Activated CD4-positive, alpha-beta T cell treated with anti-CD3 and anti-CD28 coated beads for 24 hours (primary cell): ENCODE measurements at places on chromosomes 16 and 17.

- DNase-seq, result no peak
These were observed 296.2 kb upstream of the CDH5 start for GRCh38 chr16:66070140-66070917.

- no peak for DNase-seq
These were observed 103.4 kb downstream of the SNX11 start for GRCh38 chr17:48211011-48211410.

DNA sequence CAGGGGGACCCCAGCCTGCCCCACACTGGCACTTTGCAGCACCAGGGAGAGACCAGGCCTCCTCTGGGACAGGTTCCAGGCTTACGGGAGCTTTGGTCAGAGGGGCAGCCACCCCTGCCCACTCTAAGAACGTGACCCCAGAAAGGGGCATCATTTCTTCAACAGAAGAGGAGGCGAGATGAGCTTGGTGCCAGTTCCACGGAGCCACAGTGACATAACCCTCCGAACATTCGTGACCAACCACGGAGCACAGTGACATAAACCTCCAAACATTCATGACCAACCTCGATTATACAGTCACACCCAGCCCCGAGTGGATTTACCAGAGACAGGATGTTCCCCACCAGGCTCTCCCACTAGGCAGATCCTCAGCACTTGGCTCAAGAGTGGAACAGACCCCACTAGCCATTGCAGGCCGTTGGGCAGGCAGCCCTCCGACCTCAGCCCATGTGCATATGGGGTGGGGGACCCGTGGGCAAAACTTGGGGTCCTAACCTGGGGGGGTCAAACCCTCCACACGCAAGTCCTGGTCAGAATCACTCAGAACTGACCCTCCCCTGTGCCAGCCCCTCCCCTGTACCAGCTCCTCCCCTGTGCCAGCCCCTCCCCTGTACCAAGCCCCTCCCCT is 112.9 kb downstream of the METRNL start:
- DNase-seq, result no peak

DNA sequence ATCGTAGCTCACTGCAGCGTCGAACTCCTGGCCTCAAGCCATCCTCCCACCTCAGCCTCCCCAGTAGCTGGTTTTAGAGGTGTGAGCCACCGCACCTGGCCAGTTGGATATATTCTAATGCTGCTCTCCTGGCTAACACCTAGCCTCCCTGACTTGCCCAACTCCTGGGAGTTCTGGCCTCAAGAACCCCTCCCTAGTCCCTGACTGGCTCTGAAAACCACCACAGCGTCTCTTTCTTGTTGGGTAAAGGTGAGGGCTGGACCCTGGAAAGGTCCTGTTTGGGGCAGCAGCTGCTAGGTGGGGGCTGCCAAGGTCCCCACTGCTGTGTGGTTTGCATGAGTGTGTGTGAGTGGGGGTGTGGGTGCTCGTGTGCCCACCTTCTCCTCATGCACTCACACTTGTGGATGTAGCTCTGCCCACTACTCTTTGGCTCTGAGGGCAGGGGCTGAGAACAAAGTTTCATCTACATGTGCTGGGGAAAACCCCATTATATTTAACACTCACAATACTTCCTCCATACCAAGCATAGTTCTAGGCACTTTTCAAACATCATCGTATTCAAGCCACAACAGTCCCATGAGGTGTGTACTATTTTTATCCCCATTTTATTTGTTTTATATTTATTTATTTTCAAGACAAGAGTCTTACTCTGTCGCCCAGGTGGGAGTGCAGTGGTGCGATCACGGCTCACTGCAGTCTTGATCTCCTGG is 7.1 kb upstream of the SPNS3 start:
- DNase-seq, result no peak

- no peak for DNase-seq
These were observed 67.9 kb downstream of the IRX6 start for GRCh38 chr16:55391760-55392375.

- no peak for DNase-seq
These were observed 16.4 kb downstream of the LPO start for GRCh38 chr17:58254803-58255202.

DNA sequence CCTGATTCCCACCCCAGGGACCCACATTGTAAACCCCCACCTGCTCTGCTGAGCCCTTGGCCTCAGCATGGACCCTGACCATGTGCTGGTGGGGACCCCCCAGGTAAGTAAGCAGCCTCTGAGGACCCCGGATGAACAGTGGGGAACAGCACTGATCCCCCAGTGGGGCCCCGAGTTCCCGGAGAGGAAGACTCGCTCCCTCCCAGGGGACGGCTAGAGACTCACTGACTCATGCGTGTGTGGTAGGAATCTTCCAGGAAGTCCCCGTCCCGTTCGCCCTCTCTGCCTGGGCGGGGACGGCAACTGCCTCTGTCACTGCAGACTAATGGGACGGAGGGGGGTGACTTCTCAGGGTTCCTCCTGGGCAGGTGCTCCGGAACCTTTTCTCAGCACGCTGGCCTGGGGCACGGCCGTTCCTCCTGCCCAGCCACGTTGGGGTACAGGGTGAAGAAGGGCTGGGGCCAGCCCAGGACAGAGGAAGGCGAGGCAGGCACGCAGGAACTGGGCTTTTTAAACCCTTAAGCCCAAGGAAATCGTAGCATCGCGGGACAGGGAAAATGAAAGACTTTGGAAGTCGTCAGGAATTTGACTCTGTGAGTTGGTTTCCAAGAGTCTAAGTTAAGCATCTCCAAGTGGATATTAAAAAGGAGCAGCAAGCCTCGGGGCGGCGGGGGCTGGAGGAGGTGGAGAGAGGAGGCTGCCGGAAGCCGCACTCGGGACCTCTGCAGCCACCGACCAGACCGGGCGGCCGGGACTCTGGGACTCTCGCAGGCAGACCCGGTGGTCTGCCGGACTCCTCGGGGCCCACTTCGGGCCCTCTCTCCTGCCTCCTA is 178.7 kb downstream of the SEC14L1 start:
- DNase-seq, result peak; percentile 54

- no peak for DNase-seq
These were observed 14.2 kb downstream of the SAP30BP start for GRCh38 chr17:75681289-75681688.

GRCh38 chr17:21573961-21574610 is 118.2 kb upstream of the KCNJ18 start:
- peak; percentile 4 for DNase-seq

GRCh38 chr17:68457168-68457538 is at the start of gene WIPI1:
Gene WIPI1, minus strand, starts transcription at chr17:68457496. Its CDS starts 75 bp downstream, at chr17:68457421.
- no peak for DNase-seq

DNA sequence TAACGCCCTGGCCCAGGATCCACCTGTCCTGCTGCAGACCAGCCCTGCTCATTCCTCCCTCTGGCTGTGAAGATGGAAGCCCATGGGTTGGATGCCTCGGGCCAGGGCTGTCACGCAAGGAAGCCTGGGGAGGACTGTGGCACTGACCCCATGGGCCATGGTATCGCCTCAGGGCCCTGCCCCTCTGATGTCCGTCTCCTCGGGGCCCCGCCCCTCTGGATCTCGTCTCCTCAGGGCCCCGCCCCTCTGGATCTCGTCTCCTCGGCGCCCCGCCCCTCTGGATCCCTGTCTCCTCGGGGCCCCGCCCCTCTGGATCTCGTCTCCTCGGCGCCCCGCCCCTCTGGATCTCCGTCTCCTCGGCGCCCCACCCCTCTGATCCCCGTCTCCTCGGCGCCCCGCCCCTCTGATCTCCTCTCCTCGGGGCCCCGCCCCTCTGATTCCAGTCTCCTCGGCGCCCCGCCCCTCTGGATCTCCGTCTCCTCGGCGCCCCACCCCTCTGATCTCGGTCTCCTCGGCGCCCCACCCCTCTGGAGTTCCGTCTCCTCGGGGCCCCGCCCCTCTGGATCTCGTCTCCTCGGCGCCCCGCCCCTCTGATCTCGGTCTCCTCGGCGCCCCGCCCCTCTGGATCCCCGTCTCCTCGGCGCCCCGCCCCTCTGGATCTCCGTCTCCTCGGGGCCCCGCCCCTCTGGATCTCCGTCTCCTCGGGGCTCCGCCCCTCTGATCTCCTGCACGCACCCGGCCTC is 24.0 kb downstream of the METRNL start:
- peak; percentile 40 for DNase-seq

- peak; percentile 84 for DNase-seq
These were observed 30.9 kb downstream of the SOCS1 start for GRCh38 chr16:11224894-11225676.

- no peak for DNase-seq
These were observed 690 bp downstream of the RPL23 start for GRCh38 chr17:38852771-38853291.

- no peak for DNase-seq
These were observed 144.3 kb downstream of the AIPL1 start for GRCh38 chr17:6290488-6291196.

DNA sequence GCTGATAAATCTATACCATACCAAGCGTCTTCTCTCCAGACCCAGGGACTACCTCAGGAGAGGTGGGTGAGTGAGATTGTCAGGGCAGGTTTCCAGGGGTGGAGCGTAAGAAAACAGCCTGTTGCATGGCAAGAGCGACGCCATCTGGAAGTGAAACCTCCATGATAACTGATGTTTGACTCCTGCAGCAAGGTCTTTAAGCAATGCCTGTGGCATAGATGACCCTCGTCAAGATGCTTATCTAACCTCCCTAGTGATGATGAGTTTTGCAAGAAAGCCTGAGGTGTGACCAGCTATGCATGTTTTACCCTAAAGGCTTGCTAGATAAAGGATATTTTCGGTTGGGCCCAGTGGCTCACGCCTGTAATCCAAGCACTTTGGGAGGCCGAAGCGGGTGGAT is 71.6 kb downstream of the GSG1L start:
- DNase-seq, result no peak

DNA sequence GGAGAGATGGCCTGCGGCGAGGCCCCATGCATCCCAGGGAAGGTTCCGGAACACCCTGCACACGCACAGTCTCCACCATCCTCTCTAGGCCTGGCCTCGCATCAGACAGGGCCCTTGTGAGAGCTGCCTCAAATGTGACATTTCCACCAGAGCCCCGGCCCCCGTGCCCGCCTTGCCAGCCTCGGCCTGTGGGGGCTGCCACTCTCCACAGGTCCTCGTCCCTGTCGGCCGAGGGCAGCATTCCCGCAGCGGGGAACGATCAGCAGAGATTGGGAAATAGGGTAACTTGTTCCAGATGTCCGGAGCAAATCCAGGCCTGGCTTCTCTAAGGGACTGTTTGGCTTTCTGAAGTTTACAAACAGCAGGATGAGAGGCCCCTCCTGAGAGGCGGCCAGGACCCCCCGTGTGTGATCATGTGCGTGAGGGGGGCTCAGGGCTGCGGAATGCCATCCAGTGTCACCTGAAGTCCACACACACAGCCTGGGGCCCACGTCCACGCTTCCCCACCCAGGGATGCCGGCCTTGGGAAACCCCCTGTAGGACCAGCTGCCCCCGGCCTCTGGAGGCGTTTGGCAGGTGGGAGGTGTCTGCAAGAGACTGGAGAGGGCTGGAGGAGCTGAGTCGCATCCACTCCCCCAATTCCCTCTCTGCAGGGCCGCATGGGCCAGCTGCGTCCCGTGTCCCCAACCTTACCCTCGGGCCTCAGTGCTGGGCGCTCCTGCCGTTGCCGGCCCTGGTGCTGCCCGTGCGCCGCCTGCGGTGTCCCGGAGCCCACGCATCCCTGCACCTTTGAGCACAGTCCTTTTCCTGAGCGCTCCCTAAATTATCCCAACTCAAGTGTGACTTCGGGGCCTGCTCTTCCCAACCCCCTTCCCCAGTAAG is 70.4 kb downstream of the ZDHHC7 start:
- DNase-seq, result no peak

- no peak for DNase-seq
These were observed 15.0 kb downstream of the PPY start for GRCh38 chr17:43927060-43927864.

DNA sequence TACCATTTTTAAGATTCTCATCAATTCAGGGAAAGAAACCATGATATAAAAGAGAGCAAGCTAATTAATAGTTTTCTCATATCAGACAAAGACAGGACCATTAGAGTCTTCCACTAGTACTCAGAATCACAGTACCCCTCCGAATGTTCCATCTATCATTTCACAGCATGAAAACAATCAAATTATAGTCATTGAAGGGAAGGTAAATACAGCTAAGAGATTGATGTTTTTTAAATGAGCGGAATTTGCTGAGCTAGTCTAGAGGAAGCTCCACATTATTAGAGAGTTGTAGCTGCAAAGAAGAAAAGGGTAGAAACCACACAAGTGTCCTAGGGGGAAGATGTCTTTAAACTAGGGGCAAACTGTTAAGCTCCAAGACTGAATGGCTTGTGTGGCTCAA is 808.9 kb downstream of the CDH11 start:
- DNase-seq, result no peak

DNA sequence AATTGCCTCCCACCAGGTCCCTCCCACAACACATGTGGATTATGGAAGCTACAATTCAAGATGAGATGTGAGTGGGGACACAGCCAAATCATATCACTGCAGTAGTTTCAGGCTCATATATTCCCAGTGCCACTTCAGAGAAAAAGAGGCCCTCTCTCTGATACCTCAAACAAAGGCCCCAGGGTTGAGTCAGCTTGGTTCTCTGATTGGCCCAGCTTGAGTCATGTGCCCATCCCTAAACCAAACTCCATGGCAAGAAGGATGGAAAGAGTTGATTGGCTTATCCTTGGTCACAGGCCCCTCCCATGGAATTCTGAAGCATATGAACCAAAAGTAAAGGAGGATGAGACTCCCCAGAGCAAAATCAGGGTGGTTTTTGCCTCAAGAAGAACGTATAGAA is 75.9 kb upstream of the IRX6 start:
- no peak for DNase-seq

- no peak for DNase-seq
These were observed 94.6 kb downstream of the YPEL2 start for GRCh38 chr17:59426031-59426430.

GRCh38 chr17:28937044-28937729 is 14.1 kb downstream of the PHF12 start:
- DNase-seq, result no peak

GRCh38 chr17:44123356-44124117 is at the start of gene HDAC5:
Gene HDAC5, minus strand, starts transcription at chr17:44123641. Its CDS starts 6,126 bp downstream, at chr17:44117515.
- DNase-seq, result peak; percentile 94

- DNase-seq, result no peak
These were observed 30.5 kb upstream of the GNG13 start for GRCh38 chr16:830871-831570.

DNA sequence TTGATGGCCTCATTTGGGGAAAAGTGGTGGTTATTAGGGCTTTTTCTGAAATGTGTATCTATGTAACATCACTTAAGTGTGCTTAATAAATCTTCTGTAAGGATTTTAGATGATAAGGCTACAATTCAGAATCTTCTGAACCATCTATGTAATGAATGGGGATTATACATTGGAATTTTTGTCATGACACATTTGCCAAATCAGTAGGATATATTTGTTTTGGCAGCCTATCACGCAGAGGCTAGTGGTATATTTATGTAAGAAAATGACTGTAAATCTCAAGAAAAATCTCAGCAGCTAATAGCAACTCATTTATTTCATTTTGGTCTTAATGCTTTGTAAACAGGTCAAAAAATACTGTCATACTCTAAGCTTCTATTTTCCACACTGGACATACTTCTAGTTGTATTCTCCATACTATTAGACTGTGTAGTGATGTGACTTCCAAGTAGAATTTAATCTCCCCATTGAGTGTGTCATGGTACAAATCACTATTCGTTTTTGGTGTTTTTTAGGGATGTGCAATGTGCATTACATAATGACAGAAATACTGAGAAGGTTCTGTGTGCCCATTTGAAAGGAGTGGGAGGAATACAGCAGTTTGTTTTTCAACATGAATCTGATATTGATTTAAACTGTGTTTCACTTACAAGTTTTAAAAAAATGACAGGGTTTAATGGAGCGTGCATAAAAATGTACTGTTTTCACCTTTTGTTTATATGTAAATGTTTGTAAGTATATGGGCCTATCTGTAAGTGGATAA is 29.2 kb downstream of the CLUH start:
- DNase-seq, result no peak
